ENCODE measurements at places on chromosomes 1 and 21. TPM values are rescaled to one million over a fixed set of nuclear protein-coding genes. Genes with fewer than 3 reads are reported as not detected.

DNA sequence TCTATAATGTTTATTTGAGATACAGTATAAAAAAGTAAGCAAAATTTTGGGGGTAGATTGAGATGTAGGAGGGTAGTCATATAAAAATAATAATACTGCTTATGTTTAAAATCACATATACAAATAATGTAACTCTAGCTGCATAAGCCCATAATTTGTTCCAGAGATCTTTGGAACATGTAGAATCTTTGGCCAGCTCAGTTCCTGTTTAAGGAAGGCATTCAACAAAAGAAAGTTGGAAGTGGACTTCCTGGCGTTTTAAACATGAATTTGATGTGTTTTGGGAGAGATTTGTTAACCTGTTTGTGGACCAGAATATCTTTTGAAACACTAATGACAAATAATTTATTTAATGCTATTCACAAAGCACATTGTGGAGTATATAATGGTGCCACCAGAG lies 27.7 kb downstream of the GIPC2 start:
- H3K27ac ChIP-seq, result no peak overlapping the region
- H3K36me3 ChIP-seq, result no peaks in the 10 kb centered on the region
- no peak for DNase-seq
- H3K27me3 ChIP-seq, result no peaks in the 10 kb centered on the region
- no peaks in the 10 kb centered on the region for H3K4me1 ChIP-seq
- H3K4me3 ChIP-seq, result no peak overlapping the region

GRCh38 chr1:67889466-67889865 lies 56.2 kb upstream of the GNG12 start:
- no peak for DNase-seq
- H3K36me3 ChIP-seq, result no peaks in the 10 kb centered on the region
- no peak overlapping the region for H3K4me3 ChIP-seq
- no peaks in the 10 kb centered on the region for H3K4me1 ChIP-seq
- no peaks in the 10 kb centered on the region for H3K27me3 ChIP-seq

GRCh38 chr1:220565670-220566069 lies 37.7 kb downstream of the MARK1 start:
- peaks cover 3% of the 10 kb centered on the region for H3K4me1 ChIP-seq
- H3K27me3 ChIP-seq, result no peaks in the 10 kb centered on the region
- no peak for DNase-seq
- no peak overlapping the region for H3K27ac ChIP-seq
- H3K36me3 ChIP-seq, result no peaks in the 10 kb centered on the region
- no peak overlapping the region for H3K4me3 ChIP-seq

DNA sequence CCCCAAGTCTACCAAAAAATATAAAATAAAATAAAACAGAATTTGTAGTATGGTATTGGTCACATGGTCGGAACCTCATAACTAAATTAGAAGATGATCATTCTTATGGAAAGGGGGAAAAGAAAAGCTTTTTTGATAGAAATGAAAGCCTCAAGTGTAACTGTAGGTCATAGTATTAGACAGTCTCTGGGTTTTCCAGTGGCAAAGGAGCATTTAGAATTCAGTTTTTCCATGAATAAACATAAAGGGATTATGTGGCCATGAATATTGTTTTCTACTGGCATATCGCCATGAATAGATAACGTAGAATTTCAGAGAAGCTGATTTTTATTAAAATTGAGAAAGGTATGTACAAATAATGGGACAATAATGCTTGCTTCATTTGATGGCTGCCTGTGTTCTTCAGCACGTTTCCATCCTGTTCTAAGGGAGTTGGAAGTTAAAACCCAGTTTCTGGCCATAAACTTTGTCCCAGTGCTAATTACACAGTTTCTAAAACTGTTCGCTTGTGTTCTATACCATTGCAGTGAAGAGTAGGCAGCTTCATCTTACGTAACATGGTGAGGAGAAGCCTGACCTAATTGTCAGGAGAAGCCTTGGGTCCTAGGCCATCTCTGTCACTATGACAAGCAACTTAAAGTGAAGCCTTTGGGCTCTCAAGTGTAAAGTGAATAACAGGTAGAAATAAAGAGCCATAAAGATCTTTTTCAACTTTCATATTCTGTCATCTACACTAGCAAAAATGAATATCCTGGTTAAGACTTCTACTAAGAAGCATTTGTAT lies 70.5 kb upstream of the PGD start:
- H3K27me3 ChIP-seq, result no peaks in the 10 kb centered on the region
- H3K36me3 ChIP-seq, result no peaks in the 10 kb centered on the region
- no peak overlapping the region for H3K27ac ChIP-seq

GRCh38 chr1:85991261-85991660 lies 165.3 kb downstream of the COL24A1 start:
- H3K36me3 ChIP-seq, result no peaks in the 10 kb centered on the region
- no peak for DNase-seq
- no peak overlapping the region for H3K4me3 ChIP-seq
- no peaks in the 10 kb centered on the region for H3K27me3 ChIP-seq

The FCGR1A gene
- 45.0 TPM for total RNA-seq

DNA sequence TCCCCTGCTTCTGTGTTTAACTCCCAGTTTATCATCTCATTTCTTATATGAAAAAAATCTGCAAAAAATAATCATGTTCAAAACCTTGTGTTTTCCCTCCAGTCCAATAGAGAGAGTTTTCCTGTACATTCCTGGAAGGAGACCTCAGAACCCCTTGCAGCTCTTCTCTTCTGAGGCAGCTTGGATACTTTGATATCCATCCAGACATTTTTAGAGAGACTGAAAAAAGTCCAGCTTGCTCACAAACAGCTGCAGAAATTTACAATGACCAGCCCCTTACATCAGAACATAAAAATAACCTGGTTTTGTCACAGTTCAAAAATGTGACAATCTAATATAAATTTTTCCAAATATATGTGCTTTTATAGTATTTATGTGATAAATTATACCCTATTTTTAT lies 73.3 kb upstream of the C1orf115 start:
- H3K27ac ChIP-seq, result no peak overlapping the region
- no peaks in the 10 kb centered on the region for H3K4me1 ChIP-seq
- no peaks in the 10 kb centered on the region for H3K27me3 ChIP-seq

- H3K4me1 ChIP-seq, result no peaks in the 10 kb centered on the region
- no peak overlapping the region for H3K27ac ChIP-seq
- no peaks in the 10 kb centered on the region for H3K36me3 ChIP-seq
- DNase-seq, result no peak
- H3K4me3 ChIP-seq, result no peak overlapping the region
- no peaks in the 10 kb centered on the region for H3K27me3 ChIP-seq
These were observed 211.1 kb downstream of the CAMTA1 start for GRCh38 chr1:6996371-6996770.

DNA sequence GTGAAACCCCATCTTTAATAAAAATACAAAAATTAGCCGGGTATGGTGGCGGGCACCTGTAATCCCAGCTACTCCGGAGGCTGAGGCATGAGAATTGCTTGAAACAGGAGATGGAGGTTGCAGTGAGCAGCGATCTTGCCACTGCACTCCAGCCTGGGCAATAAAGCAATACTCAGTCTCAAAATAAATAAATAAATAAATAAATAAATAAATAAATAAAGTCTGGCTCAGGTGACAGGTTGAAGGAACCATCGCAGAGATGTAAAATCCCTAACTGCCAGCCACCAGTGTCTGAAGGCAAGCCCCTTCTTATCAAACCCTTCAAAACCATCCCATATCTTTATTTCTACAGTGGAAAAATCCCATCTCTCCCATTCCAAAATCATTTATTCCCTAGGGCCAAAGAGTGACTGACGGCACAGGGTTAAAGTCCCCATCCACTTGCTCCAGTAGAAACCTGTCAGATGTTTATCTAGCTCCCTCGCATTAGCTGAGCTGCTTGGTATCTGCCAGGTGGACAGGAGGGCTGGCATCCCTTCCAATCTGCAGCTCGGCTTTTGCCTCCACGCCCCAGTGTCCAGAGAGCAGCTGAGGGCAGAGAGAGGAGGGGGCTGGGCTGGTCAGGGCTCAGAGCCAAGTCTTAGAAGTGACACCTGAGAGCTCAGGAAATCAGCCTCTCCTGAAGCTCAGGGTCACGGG lies 5.0 kb downstream of the CSRP1 start:
- no peak for DNase-seq
- H3K4me1 ChIP-seq, result peaks cover 2% of the 10 kb centered on the region
- H3K27me3 ChIP-seq, result no peaks in the 10 kb centered on the region
- H3K36me3 ChIP-seq, result no peaks in the 10 kb centered on the region

DNA sequence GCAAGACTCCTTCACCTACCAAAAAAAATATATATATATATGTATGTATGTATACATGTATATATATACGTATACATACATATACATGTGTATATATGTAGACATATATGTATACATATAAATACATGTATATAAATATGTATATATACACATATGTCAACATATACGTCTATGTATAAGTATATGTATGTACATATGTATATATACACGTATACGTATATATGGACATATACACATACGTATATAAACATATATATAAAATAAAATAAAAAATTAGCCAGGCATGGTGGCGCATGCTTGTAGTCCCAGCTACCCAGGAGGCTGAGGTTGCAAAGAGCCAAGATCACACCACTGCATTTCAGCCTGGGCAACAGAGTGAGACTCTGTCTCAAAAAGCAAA lies 31.6 kb downstream of the BRWD1 start:
- DNase-seq, result no peak
- no peak overlapping the region for H3K27ac ChIP-seq
- no peaks in the 10 kb centered on the region for H3K4me1 ChIP-seq
- H3K36me3 ChIP-seq, result peaks cover 3% of the 10 kb centered on the region

- H3K4me1 ChIP-seq, result no peaks in the 10 kb centered on the region
- H3K4me3 ChIP-seq, result no peak overlapping the region
- no peak overlapping the region for H3K27ac ChIP-seq
- H3K27me3 ChIP-seq, result no peaks in the 10 kb centered on the region
- H3K36me3 ChIP-seq, result no peaks in the 10 kb centered on the region
These were observed 325.7 kb downstream of the HHAT start for GRCh38 chr1:210654176-210654981.

- H3K36me3 ChIP-seq, result no peaks in the 10 kb centered on the region
- H3K27ac ChIP-seq, result no peak overlapping the region
- no peaks in the 10 kb centered on the region for H3K4me1 ChIP-seq
- H3K4me3 ChIP-seq, result no peak overlapping the region
- no peak for DNase-seq
These were observed 9.6 kb upstream of the IL20 start for GRCh38 chr1:206855859-206856258.

DNA sequence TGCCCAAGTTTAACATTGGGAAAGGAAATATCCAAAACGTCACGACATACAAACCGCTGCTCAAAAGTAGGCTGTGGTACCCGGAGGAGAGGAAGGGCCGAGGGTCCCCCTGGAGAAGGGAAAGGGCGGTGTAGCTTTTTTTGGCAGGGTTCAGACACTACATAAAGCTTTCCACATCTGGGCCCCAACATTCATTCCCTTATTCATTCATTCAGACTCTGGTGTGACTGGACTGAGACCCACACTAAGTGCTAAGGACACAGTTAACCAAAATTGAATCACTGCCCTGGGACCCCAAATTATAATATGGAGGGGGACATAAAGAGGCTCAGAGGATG lies 10.3 kb upstream of the COL8A2 start:
- peak overlapping the region; percentile 84 for H3K27ac ChIP-seq
- H3K4me3 ChIP-seq, result no peak overlapping the region
- H3K4me1 ChIP-seq, result no peaks in the 10 kb centered on the region
- H3K27me3 ChIP-seq, result no peaks in the 10 kb centered on the region

DNA sequence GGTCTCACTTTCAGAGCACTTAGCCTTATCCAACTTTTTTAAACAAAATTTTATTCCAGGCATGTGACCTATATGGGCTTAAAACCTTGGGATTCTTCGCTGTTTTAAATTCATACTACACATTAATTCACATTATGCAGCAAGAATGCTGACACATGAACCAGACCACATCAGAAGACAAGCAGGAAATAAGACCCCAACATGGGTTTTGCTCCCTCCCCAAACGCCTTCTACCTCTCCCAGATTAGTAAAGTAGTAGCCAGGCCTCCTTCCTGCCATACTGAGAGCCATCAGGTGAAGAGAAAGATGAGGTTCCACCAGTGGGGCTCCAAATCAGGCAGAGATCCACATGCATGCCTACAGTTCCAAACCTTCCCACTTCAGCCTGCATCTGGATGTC lies 3.7 kb downstream of the IGSF3 start:
- no peak overlapping the region for H3K27ac ChIP-seq
- no peak overlapping the region for H3K4me3 ChIP-seq
- no peaks in the 10 kb centered on the region for H3K4me1 ChIP-seq

The NBPF4 gene
- not detected for total RNA-seq

The RER1 gene
- total RNA-seq, result 91.0 TPM

The KCNJ15 gene
- total RNA-seq, result 2.7 TPM

The RHCE gene
- not detected for total RNA-seq

- no peak for DNase-seq
- H3K4me1 ChIP-seq, result peaks cover 4% of the 10 kb centered on the region
- H3K27me3 ChIP-seq, result no peaks in the 10 kb centered on the region
These were observed 9.4 kb downstream of the ZCCHC17 start for GRCh38 chr1:31306278-31306677.

- H3K27ac ChIP-seq, result no peak overlapping the region
- no peaks in the 10 kb centered on the region for H3K4me1 ChIP-seq
- no peak overlapping the region for H3K4me3 ChIP-seq
- no peaks in the 10 kb centered on the region for H3K36me3 ChIP-seq
- H3K27me3 ChIP-seq, result no peaks in the 10 kb centered on the region
These were observed 49.9 kb downstream of the MAN1C1 start for GRCh38 chr1:25666460-25666859.

The SIM2 gene
- not detected for total RNA-seq

DNA sequence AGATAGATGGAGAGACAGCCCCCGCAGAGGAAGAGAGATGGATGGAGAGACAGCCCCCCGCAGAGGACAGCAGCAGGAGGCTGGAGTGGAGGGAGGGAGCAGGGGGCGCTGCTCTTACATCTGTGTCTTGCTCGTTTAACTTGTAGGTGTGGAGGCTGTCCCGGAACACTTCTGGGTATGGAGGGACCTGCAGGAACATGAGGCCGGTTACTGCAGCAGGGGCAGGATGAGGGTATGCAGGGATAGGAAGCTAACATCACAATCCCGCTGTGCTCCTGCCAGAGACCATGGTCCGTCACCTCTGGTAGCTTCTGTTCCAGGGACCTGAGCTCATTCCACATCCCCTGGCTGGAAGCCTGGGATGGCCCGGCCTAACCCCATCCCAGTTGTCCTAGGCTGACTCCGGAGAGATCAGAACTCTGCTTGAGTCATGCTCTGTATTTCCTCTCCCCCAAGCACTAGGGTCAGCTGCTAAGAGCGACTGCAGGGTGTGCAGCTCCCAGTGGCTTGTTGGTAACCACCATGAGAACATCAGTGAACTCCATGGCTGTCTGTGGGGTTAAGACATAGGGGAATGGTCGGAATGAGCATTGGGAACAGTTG lies 36.7 kb upstream of the GOLT1A start:
- no peaks in the 10 kb centered on the region for H3K27me3 ChIP-seq
- no peaks in the 10 kb centered on the region for H3K36me3 ChIP-seq
- no peak overlapping the region for H3K4me3 ChIP-seq

DNA sequence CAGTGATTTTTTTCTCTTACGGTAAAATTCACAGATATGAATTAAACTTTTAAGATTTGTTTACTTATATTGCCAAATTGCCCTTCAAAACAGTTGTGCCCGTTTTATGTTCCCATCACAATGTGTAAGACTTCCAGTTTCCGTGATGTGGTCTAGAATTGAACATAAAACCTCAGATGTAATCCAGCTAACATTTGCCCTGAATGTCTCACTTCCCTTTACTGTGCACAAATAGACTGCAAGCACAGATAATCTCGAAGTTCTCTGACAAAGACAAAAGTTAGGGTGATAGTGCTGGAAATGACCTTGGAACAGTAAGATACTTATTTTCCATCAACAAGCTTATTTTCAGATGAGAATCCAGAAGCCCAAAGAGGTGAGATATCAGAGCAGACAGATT lies 177.5 kb downstream of the ZZZ3 start:
- H3K4me3 ChIP-seq, result no peak overlapping the region
- H3K27ac ChIP-seq, result no peak overlapping the region
